ENCODE measurements at places on chromosomes 13 and 19.

DNA sequence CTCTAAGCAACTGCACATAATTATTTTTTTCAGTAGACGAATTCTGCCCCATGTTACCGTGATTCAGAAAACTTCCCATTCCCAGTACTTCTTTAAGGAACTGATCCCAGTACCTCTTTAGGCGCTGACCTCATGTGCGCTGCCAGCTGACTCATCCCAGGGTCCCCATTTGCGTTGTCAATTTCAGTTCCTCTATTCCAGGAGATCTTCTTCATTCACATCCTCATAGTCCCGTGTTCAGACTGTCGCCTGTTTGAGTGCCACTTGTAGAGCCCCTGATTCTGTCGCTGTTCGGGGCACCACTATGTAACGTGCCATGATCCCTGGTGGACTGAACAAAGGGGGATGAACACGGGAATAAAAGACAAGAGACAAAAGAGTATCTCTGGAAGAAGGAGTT lies 16.4 kb downstream of the FPR3 start:
- DNase-seq, result no peak

DNA sequence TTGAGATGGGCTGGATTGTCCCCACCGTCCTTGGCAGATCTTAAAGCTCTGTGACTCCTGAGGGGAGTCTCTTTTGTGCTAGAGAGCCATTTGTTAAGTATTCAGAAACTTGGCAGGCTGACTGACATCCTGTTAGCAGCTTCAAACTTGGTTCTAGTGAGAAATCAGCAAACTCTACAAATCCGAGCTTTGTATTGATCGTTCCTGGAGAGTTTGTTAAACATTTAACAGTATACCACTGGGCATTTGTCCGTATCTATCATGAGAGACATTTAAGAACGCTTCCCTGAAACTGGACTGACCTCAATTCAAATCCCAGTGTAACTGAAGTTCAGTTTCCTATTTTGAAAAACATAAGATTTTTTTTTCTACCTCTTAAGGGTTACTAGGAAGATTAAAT lies 3.1 kb downstream of the ATP12A start:
- no peak for DNase-seq

DNA sequence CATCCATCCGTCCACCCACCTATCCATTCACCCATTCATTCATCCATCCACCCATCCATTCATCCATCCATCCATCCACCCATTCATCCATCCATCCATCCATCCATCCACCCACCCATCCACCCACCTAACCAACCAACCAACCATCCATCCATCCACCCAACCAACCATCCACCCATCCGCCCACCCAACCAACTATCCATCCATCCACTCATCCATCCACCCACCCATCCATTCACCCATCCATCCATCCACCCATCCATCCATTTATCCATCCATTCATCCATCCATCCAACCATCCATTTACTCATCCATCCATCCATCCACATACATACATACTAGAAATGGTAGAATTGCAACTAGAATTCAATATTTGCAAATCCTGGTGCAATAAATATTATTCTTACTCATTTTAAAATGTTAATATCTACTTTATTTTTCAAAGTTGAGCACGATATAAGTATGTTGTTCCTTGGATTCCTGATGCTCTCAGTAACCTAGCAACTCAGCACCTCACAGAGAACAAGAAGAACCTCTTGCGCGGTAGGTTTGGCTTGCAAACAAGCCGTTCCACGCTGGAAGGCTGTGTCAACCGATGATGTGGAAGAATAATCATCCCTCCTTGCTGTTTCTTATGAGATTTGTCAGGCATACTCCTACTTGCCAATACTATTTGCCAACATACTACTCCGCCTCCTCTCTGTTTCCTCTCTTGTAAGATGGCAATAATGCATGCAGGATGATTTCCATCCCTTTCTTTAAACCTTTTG lies 111.7 kb downstream of the GNG7 start:
- no peak for DNase-seq

DNA sequence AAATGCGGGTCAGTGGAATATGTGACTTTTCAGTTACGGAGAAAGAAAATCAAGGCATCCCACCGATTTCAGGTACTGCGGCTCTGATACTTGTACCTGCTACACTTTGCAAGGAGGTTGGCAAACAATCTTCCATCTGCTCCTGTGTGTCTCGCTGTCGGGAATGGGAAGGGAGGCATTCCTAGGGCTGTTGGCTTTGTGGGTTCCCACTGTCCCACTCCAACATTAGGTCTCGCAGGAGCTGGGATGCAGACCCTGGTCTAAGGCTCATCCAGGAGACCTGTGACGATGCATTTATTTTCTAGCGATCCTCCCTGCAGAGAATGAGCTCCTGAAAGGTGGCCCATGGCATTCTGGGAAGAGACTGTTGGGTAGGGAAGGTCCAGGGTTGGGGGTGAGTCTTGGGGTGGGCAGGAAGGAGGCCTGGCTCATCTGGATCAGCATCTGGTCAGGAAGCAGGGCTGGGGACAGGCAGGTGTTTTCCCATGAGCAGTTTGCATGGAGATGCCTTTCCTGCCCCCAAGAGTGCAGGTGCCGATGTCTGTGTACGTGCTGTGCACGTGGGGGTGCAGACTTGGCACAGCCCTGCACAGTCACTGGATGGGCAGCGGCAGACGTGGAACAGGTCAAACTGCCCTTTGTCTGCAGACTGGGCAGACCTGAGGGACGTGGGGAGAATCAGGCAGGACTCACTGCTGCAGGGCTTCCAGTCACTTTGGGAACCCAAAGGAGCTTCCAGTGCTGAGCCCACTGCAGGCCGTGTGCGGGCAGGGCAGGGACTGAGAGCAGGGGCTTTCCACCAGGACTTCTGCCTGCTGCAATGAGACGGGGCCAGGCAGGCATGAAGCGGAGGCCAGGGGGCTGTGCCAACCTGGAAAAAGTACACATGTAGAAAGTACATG lies 152.4 kb downstream of the TEX29 start:
- no peak for DNase-seq

GRCh38 chr13:45691251-45691650 lies 10.9 kb upstream of the CBY2 start:
- no peak for DNase-seq

DNA sequence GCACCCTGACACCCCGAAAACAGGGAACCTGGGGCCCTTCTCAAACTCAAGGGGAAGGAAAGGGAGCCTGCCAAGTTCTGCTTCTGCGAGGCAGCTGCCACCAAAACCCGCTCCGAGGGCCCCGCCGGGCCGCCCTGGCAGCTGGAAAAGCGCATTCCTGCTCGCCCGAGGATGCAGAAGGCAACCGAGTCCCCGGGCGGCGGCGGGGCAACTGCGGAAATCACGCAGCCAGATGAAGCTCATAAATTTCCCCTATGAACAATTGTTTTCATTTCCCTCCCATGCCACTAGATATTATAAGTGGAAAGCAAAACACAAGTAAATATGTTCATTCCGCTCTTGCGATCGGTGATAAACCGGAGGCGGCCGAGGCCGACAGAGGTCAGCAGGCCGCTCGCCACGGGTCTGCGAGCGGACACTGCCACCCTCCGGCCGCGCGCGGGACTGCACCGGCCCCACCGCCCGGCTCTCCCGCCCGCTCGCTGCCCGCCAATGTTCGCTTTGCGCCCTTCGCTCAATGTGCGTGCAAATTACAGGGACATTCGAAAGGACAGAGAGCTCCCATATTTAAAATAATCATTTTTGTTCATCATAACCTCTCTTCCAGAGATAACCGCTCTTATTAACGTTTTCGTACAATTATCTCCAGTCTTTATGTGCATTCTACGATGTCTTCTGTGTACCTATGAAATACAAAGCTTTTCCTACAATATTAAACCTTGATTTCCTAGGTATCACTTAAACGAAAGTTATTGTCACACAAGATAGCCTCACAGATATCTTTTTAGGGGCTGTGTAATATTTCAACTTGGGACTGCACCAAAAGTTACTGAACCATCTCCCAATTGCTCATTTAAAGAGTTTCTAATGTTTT lies 120.8 kb upstream of the ZNF507 start:
- DNase-seq, result peak; percentile 9

DNA sequence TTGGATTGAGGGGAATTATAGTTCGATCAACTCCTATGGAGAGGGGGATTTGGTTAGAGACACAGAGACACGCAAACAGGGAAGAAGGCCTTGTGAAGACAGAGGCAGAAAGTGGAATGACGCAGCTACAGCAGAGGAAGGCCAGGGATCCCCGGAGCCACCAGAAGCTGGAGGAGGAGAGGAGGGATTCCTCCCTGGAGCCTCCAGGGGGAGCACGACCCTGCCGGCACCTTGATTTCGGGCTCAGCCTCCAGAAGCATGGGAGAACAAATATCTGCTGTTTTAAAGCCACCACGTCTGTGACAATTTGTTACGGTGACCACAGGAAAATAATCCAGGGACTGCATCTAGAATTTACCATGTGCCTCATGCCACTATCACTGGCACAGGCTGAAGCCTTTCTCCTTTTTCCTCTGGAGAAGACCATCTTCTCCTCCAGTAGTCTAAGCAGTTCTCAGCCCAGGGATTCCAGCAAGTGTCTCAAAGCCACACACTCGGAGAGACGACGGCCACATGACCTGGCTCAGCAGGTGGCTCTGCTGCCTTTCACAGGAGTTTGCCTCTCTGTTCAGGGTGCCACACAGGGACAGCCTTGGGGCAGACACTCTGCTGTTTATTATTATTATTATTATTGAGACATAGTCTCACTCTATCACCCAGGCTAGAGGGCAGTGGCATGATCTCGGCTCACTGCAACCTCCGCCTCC lies 39.9 kb upstream of the CCNE1 start:
- no peak for DNase-seq

Measured in activated CD4-positive, CD25-positive, alpha-beta regulatory T cell (primary cell).